GM20000 (cell line): ENCODE measurements at places on chromosomes 7 and 10.

GRCh38 chr10:26696786-26697162 is 727 bp upstream of the PDSS1 start:
- no peak for DNase-seq

DNA sequence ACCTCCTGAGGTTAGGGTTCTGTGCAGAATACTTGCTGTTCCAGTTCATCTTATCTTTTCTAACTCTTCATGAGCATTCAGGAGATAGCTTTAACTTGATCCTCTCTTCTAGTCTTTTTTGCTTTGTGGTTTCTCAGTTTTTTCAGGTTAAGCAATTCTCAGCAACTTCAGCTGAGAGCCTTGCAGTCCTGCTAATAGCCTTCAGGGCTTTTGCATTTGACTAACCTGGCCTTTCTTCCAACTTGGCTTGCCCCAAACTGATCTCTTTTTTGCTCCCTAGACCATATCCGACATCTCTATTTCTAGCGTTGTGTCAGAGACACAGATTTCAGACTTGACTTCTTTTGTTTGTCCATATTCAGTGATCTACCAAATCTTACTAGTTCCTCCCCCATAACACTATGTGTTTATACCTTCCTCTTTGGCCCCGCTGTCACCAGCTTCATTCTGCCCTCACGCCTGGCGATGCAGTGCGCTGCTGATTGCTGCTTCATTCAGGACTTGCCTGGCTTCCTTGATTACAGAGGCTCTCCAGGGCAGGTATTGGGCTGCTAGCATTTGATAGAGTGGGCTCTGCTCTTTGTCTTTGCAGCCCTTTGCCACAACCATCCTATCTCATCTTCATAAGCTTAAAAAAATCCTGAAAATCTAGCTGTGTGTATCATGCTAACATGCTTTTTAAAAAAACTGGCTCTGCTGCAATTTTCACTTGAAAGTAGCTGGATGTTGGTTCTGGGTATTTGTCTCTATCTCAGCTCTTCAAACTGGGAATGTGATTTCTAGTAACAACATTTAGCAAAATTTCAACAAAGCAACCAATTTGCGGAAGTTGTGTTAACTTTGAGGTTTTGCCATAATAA is 9.6 kb downstream of the CUL1 start:
- no peak for DNase-seq

DNA sequence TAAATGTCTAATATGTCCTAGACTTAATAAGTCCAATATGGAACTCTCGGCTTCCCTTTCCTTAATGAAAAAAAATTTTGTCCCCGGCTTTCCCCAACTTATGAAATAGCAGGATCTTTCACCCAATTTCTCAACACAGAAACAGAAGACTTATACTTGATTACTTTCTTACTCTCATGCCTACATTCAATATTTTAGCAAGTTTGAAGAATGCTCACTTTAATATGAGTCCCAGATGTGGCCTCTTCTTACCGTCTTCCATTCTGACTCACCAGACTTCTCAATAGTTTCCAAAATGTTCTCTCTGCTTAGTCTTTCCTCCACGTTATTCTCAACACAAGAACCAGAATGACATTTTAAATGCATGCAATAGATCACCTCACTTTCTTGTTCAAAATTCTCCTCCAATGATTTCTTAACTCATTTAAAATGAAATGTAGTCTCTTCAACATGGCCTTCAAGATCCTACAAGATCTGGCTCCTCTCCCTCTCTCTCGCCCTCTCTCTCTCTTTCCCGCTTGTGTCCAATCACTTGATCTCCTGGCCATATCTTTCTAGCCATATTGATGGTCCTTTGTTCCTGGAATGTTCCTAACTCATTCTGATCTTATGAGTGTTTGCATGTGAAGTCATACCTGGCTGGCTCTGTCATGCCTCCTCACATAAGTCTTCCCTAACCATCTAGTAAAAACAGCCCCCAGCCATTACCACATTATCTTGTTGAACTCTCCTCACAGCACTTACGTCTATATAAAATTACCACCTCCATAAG is 119.7 kb upstream of the FAM3C start:
- DNase-seq = no peak

DNA sequence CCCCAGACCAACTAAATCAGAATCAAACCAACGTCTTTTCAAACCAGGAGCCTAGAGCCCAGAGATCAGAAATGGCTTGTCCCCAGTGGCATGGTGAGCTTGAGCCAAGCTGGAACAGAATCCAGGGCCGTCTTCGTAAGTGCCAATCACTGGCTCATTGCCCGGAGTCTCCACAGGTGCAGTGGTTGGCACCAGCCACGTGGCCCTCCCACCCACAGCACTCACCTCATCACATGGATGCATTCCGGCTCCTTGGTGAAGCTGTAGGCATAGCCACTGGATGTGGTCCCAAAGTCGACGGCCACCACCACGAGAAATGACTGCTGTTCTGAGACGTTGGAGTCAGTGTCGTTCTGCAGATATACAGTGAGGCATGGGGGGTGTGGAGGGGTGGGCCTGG is 37.4 kb downstream of the HSPA12A start:
- no peak for DNase-seq
